A549 (cell line): ENCODE measurements at places on chromosomes 2 and 18.

DNA sequence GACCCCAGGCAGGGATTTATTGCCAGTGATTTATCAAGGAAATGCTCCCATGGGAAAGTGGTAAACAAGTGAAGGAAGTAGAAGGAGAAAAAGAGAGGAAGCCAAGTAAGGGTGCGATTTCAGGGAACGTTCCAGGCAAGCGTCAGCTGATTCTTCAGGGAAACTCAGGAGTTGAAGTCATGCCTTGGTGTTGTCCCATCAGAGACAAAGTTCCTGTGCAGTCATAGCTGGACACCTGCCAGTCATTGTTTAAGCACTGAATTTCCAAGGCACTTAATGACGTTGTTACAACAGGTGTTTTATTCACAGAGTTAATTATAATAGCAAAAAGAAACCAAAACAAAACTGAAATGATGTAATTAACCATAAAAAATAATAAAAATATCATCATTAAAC lies 381.8 kb upstream of the CRIM1 start:
- no peak for DNase-seq

DNA sequence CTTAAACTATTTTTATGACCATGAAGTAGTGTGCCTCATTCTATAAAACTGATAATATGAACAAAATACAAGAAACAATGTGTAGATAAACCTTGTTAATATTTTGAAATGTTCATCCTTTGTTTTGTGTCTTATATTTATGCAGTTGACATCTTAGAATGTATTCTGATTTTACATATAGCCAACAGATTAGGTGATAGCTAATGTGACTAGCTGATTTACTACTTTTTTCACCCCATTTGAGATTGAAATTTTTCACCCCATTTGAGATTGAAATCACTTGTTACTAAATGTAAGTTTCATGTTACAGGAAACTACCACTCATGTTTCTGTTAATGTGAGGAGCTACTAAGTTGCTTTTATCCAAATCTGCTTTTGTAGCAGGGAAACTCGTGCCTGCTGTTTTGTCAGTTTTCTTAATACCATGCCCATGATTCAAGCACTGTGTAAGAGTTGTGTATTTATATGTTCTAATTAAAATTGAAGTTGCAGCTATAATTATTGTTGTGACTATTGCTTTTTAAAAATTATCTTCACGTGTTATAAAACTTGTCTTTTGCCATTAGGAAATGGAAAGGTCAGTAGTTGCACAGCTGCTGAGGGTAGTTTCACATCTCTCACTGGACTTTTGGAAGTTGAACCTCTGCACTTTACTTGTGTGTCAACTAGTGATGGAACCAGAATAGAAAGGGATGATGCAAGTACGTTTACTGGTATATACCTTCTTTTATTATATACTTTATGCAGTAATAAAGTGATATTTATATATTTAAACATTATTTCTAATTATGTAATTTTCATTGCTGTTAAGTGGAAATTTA lies 96.6 kb downstream of the BIRC6 start:
- DNase-seq: no peak

GRCh38 chr2:42843131-42843530 lies 50.7 kb upstream of the HAAO start:
- no peak for DNase-seq

DNA sequence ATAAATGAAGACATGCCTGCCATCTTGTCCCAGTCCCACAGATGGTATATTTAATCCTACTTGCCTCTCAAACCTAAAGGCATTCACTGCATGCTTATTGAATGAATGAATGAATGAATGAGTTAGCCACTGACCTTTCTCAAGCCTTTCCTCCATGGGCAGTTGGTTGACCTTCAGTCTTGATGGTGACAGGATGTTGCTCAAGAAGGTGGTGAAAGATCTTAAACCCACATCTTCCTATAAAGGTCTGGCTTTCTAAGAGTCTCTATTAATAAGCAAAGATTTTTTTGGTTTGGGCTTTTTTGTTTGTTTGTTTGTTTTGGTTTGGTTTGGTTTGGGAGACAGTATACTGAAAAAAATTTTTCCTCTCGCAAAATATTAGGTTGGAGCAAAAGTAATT lies 41.7 kb downstream of the KIAA2012 start:
- DNase-seq: no peak

DNA sequence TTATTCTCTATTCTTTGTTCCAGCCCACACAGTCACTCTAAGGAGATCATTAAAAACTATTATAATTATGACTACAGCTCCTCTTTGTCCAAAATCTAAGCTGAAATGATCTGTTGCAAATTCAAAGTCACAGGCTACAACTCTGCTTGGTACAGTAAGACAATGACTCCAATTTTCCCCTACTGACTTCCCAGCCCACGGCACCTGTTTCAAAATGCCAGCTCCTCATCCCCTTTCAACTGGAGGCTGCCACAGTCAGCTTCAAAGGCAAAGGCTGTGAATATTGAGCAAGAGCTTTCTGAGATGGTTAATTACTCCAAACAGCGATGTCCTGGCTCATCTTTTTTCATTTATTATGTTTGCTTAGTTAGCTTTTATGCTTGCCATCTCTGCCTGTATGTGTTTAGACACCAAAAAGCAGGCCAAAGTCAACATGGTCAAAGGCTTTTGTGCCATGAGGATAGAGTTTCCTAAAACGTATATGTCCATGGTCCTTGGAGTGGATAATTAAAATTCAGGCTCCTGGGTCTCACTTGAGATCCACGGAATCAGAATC lies 141.1 kb downstream of the DOCK10 start:
- no peak for DNase-seq
